ENCODE measurements at places on chromosomes 5 and 9. TPM values are rescaled to one million over a fixed set of nuclear protein-coding genes. Genes with fewer than 3 reads are reported as not detected.

Gene HRCT1
- 43.1 TPM for total RNA-seq

DNA sequence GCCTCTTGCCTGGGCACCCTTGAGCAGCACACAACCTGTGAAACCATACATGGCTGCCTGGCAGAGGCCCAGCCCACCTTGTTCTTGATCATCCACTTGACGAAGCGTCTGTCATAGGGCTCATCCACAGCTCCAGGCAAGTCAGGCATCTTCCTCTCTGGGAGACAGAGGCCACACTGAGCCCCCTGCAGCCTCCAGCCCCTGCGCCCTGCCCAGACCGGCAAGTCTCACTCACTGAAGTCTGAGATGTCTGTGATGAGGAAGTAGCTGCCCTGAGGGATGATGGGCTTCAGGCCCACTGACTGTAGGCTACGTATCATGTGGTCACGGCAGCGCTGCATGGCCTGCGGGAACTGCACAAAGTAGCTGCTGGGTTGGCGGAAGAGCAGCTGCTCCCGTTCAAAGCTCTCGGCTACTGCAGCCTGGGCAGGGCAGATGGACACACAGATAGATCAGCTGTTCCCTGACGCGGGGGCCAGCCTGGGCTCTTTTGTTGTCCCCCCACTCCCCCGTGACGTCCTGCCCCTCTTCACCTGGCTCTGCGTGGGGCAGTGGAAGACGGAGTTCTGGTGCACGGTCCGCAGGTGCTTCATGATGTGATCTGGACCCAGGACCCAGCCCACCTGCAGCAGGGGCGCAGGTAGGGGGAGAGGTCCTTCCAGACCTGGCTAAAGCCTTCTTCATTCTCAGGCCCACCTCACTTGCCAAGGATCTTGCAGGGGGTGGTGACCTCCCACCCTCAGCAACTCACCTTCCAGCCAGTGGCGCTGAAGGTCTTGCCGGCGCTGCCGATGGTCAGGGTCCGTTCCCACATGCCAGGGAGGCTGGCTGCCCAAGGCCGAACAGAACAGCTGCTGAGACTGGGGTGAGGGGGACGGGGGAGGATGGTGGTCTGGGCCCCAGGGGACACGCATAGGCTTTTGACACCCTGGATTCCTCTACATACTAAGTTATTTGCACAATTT is 5.9 kb upstream of the SPOUT1 start:
- H3K27me3 ChIP-seq: no peaks in the 10 kb centered on the region
- no peaks in the 10 kb centered on the region for H3K4me1 ChIP-seq
- DNase-seq: no peak
- H3K27ac ChIP-seq: no peak overlapping the region
- no peak overlapping the region for H3K4me3 ChIP-seq

DNA sequence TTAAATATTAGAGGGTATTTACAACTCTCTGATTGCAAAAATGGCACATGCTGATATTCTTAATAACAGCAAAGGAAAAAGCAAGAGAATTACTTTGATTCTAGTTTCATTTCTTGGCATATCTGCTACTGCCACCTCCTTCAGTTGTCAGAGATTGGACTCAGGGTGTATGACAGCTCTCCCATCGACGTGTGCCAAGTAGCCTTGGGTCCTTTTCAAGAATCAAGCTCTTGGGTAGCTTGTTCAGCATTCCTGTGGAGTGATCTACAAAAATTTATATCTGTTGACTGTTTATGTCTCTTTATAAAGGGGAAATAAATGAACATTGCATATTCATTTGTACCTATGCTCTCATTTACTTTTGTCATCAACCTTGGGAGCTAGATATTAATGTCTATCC is 315.6 kb downstream of the PRR16 start:
- H3K27me3 ChIP-seq: no peaks in the 10 kb centered on the region
- H3K4me1 ChIP-seq: no peaks in the 10 kb centered on the region
- no peak overlapping the region for H3K27ac ChIP-seq

GRCh38 chr5:34047774-34048572 is 5.0 kb upstream of the C1QTNF3 start:
- H3K4me3 ChIP-seq: no peak overlapping the region
- H3K36me3 ChIP-seq: no peaks in the 10 kb centered on the region
- H3K27me3 ChIP-seq: no peaks in the 10 kb centered on the region
- no peak for DNase-seq
- no peak overlapping the region for H3K27ac ChIP-seq

GRCh38 chr9:135993765-135994500 is 32.8 kb upstream of the UBAC1 start:
- peak overlapping the region; percentile 87 for H3K27ac ChIP-seq
- no peak overlapping the region for H3K4me3 ChIP-seq
- H3K4me1 ChIP-seq: peaks cover 21% of the 10 kb centered on the region
- H3K27me3 ChIP-seq: no peaks in the 10 kb centered on the region
- H3K36me3 ChIP-seq: no peaks in the 10 kb centered on the region
- no peak for DNase-seq

Measured in colonic mucosa (tissue), 4 donors.